ENCODE measurements at places on chromosomes 7 and 10. TPM values are rescaled to one million over a fixed set of nuclear protein-coding genes. Genes with fewer than 3 reads are reported as not detected.

DNA sequence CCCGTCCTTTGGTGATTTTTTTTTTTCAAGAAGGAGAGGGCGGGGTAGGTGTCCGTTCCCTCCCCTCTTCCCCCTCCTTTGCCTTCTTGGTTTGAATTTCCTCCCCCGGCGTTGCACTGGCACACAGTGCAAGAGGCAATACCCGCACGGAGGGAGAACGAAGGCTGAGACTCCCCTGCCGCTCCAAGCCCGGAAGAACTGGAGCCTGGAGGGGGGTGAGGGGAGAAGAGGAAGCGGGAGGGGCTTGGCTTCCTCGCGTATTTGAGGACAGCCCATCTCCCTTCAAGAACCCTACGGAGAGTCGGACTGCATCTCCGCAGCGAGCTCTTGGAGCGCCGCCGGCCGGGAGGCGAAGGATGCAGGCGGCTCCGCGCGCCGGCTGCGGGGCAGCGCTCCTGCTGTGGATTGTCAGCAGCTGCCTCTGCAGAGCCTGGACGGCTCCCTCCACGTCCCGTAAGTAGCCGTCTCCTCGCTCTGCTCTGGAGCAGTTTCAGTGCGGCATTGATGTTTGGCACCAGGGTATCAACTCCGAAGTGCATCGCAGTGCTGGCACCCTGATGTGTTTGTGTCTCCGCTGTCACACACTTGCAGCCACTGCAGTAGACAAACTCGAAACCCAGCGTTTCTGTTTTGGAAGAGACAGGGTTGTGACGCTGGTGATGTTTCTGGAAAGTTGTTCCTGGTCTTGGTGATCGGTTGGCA, at the start of gene CNTNAP2:
TSS of gene CNTNAP2 (plus strand) at position 281 of the 702 bp plus-strand sequence. CDS start at position 357, 76 bp downstream.
- DNase-seq, result peak; percentile 18
- H3K4me1 ChIP-seq, result no peaks in the 10 kb centered on the region
- no peak within 1 kb of the TSS for H3K27ac ChIP-seq
- no peaks in the 10 kb centered on the region for H3K36me3 ChIP-seq
- H3K27me3 ChIP-seq, result no peaks in the 10 kb centered on the region

Gene UNCX
- not detected for total RNA-seq

GRCh38 chr10:101018600-101019439, 12.1 kb downstream of the PDZD7 start:
- no peak overlapping the region for H3K27ac ChIP-seq
- no peaks in the 10 kb centered on the region for H3K27me3 ChIP-seq
- DNase-seq, result peak; percentile 45

Gene SLC18A3
- 4.6 TPM for total RNA-seq

DNA sequence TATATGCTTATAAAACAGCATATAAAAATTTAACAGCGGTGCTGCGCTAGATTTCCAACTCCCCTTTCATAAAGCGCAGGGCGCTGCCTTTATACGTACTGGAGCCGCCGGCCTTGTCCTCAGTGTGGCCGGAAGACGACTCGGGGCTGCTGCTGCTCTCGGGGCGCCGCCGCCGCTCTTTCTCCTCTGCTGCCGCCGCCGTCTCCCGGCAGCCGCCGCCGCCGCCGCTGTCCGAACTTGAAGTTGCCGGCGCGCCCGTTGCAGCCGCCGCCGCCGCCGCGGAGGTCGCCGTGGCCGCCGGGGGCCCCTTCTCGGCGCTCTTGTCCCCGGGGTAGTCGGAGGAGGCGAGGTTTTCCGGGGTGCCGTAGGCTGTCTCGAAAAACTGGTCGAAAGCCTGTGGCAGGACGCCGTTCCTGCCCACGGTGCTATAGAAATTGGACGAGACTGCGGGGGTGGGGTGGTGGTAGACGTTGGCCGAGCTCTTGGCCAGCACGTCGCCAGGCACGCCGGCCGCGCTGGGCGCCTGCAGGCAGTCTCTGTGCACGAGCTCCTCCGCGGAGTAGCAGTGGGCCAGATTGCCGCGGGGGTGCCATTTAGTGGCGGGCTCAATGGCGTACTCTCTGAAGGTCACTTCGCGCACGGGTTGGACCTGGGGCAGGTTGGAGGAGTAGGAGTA, 557 bp downstream of the HOXA11 start:
- peaks cover 97% of the 10 kb centered on the region for H3K27me3 ChIP-seq
- DNase-seq, result no peak
- H3K4me1 ChIP-seq, result peaks cover 9% of the 10 kb centered on the region
- peak overlapping the region; percentile 36 for H3K4me3 ChIP-seq
- H3K36me3 ChIP-seq, result no peaks in the 10 kb centered on the region

Gene TAS2R39
- not detected for total RNA-seq

- peak overlapping the region; percentile 96 for H3K27ac ChIP-seq
- peaks cover 47% of the 10 kb centered on the region for H3K4me1 ChIP-seq
- H3K4me3 ChIP-seq, result no peak overlapping the region
Measured at GRCh38 chr10:122142641-122143237, 128.4 kb upstream of the BTBD16 start.

Gene PNLIPRP1
- total RNA-seq, result not detected

DNA sequence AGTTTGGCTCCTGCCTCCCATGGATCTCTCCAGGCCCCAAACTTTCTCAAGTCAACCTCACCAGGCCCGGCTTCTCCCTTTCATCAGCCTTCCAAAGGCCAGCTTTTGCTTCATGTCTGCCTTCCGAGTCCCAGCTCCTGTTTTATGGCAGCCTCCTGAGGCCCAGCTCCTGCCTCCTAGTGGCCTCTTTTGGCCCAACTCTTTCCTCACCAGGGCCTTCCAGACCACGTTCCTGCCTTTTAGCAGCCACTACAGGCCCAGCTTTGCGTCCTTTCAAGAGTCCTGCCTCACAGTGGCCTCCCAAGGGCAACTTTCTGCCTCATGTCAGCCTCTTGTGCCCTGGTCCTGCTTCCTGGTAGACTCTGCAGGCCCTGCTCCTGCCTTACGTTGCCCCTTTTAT, 15.3 kb upstream of the TMEM248 start:
- H3K36me3 ChIP-seq, result no peaks in the 10 kb centered on the region
- no peak overlapping the region for H3K27ac ChIP-seq
- no peak for DNase-seq

- DNase-seq, result no peak
- H3K27me3 ChIP-seq, result peaks cover 4% of the 10 kb centered on the region
- H3K27ac ChIP-seq, result no peak overlapping the region
- H3K36me3 ChIP-seq, result no peaks in the 10 kb centered on the region
- no peak overlapping the region for H3K4me3 ChIP-seq
- H3K4me1 ChIP-seq, result no peaks in the 10 kb centered on the region
Measured at GRCh38 chr10:124254490-124254889, 161.1 kb upstream of the CHST15 start.

- no peaks in the 10 kb centered on the region for H3K4me1 ChIP-seq
- no peak for DNase-seq
- no peak overlapping the region for H3K4me3 ChIP-seq
- H3K27me3 ChIP-seq, result no peaks in the 10 kb centered on the region
- no peaks in the 10 kb centered on the region for H3K36me3 ChIP-seq
Measured at GRCh38 chr10:3668966-3669330, 116.1 kb downstream of the KLF6 start.

Gene PRKAR2B
- total RNA-seq, result 7.6 TPM

GRCh38 chr10:78685466-78686103, 383.2 kb upstream of the ZMIZ1 start:
- DNase-seq, result peak; percentile 53
- no peak overlapping the region for H3K27ac ChIP-seq
- H3K4me1 ChIP-seq, result peaks cover 6% of the 10 kb centered on the region
- no peak overlapping the region for H3K4me3 ChIP-seq

Gene CTAGE6
- total RNA-seq, result not detected

Gene RNLS
- total RNA-seq, result 9.2 TPM

DNA sequence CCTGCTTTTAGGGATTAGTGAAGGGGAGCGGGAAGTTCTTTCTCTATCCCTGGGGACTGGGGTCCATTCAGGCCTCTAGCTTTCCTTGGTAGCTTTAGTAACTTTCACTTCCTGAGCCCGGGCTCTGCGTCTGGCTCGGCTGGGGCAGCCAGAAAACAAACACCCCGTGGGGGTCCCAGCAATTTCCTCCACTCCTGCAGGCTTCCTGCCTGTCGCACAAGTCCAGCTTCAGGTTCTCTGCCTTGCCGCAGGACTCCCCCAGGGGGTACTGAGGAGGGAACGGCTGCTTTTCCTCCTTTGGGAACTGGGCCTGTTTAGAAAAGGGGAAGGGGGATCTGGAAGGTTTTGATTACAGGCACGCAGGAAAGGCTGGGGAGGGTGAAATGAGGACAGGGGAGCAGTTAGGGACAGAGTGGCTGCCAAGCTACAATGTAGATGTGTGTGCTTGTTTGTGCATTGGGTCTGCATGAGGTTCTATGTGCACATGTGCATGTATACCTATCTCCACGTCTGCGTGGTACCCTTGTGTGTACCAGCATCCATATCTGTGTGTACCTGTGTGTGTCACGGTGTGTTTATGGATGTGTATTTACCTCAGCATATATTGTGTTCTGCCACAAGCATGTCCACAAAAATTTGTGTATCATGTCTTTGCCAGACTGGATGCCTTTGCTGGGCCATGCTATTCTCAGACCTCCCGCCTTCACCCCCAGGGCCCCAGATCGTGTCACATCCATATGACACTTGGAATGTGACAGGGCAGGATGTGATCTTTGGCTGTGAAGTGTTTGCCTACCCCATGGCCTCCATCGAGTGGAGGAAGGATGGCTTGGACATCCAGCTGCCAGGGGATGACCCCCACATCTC, 2.0 kb downstream of the KAZALD1 start:
- H3K4me3 ChIP-seq, result no peak overlapping the region
- H3K27me3 ChIP-seq, result peaks cover 4% of the 10 kb centered on the region
- no peaks in the 10 kb centered on the region for H3K36me3 ChIP-seq
- H3K4me1 ChIP-seq, result peaks cover 51% of the 10 kb centered on the region
- H3K27ac ChIP-seq, result no peak overlapping the region

Gene TMEM139
- total RNA-seq, result not detected
